ENCODE measurements at places on chromosomes 1 and 21. TPM values are rescaled to one million over a fixed set of nuclear protein-coding genes. Genes with fewer than 3 reads are reported as not detected.

Gene TOMM40L
- total RNA-seq: 15.8 TPM

Gene GORAB
- total RNA-seq: 16.2 TPM

Gene TRIM58
- total RNA-seq: 1.7 TPM

Gene GJC2
- total RNA-seq: 1.5 TPM

DNA sequence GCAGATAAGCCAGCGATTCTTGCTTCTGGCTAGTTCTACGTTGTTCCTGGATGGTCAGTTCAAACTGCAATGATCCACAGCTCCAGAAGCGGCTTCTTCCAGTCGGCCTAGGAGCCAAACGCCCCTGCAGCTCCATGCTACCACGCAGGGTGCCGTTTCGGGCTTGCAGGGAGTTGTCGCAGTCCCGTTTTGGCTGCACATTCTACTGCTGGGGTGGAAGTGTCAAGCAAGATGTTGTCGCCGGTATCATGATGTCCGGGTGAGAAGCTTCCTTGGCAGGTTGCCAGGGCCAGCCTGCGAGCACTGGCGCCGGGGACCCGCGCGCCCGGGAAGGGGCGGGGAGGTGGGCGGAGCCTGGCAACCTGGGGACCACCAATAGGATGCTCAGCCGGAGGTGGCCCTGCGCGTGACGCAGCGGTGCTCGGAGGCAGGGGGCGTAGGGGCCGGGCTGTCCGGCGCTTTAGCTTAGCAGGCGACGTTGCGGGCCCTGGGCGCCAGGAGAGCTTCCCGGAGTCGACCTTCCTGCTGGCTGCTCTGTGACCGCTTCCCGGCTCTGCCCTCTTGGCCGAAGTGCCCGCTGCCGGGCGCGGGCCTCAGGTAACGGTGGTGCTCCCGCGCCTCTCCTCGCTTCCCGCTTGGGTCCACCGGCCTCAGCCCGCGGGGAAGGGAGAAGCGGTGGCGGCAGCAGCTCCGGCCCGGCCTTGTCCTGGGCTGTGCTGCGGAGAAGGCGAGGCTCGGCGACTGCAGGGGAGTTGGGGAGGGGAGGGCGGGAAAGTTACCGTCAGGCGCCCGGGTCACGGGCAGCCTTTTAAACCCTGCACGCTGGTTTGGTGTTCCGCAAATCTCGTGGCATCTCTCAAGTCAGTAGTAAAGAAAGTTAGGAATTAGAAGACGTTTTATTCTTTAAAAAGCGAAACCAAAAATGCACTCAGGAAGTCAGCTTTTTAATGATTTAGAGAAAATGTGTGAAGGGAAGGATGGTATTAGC, at the start of gene SOAT1:
SOAT1 (plus strand) TSS at position 458 of the 988 bp plus-strand sequence. CDS start 8,888 bp downstream, outside the sequence.
- H3K27ac ChIP-seq: peak within 1 kb of the TSS; percentile 94
- H3K4me1 ChIP-seq: peaks cover 36% of the 10 kb centered on the region
- peak; percentile 98 for DNase-seq
- H3K4me3 ChIP-seq: peak within 1 kb of the TSS; percentile 80
- no peaks in the 10 kb centered on the region for H3K36me3 ChIP-seq

- no peaks in the 10 kb centered on the region for H3K27me3 ChIP-seq
- peaks cover 55% of the 10 kb centered on the region for H3K4me1 ChIP-seq
- no peak for DNase-seq
- H3K36me3 ChIP-seq: peaks cover 2% of the 10 kb centered on the region
- peak overlapping the region; percentile 94 for H3K27ac ChIP-seq
- H3K4me3 ChIP-seq: no peak overlapping the region
These were observed 116.0 kb downstream of the TOMM20 start for GRCh38 chr1:235012436-235013210.

Data from chondrocyte (in vitro differentiated cells).